ENCODE measurements at places on chromosomes 4 and X. TPM values are rescaled to one million over a fixed set of nuclear protein-coding genes. Genes with fewer than 3 reads are reported as not detected.

CLGN gene
- 47.0 TPM for total RNA-seq

ADGRA3 gene
- total RNA-seq = 26.9 TPM

GSX2 gene
- total RNA-seq = not detected

PDZD4 gene
- total RNA-seq = 4.5 TPM

DUX4 gene
- not detected for total RNA-seq

CTAG1A gene
- not detected for total RNA-seq

IL2 gene
- not detected for total RNA-seq

C1QTNF7 gene
- 2.4 TPM for total RNA-seq

PARM1 gene
- total RNA-seq = 90.7 TPM

SLC49A3 gene
- total RNA-seq = 12.0 TPM

CXCL1 gene
- 0.55 TPM for total RNA-seq

NRK gene
- 2.7 TPM for total RNA-seq

FGG gene
- total RNA-seq = not detected

GRCh38 chrX:56812515-56813105 is 83.6 kb downstream of the NBDY start:
- DNase-seq = no peak

DNA sequence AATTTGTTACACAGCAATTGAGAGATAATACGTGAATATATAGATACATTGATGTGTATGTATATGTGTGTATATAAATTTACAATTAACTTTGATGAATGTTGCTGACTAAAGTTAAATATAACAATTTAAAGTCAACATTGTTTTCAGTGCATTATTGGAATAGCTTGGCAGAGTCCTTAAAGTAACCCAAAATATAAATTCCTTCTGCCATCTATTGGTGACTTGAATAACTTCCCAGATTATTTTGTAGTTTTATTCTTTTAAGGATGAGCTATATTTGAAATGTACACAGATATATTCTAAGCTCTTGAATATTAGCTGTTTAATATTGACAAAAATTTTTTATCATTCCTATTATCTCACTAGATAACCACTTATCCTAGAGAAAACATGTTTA is 298.2 kb upstream of the FSTL5 start:
- no peak for DNase-seq

DNA sequence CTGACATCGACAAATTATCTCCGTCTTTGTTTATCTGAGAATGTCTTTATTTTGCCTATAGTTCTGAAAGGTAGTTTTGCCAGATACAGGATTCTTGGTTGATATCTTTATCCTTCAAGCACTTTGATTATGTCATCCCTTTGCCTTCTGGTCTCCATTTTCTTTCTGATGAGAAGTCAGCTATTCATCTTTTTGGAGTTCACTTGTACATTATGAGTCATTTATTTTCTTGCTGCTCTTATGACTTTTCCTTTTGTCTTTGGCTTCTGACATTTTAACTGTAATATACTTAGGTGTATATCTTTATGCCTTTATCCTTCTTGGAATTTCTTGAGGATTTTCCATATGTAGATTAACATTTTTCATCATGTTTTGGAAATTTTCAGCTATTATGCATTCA is 51.4 kb downstream of the SHROOM4 start:
- no peak for DNase-seq

DNA sequence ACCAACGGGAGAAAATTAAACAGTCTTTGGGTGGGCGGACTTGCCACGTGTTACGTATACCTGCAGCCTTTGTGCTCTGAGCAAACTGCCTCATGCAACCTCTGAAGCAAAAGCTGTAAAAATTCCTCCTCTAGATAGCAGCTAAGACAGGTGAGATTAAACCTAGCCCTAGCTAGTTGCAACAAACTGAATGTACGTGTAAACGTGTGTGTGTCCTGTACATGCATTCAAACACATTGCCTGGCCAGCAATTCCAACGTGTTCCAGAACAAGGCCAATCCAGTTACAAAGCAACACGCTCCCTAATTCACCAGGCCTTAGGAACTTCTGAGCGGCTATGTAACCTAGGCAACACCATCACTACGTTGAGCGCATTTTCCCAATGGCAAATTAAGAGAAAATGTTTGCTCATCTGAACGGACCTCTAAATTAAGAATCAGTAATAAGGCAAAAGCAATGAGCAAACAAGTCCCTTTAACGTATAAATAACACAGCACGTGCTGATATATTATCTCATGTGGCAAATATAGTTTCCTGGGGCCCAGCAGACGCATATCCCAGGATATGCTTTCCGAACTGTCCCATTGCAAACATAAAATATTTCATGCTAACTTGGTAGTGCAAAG is 792 bp downstream of the PPID start:
- no peak for DNase-seq

GRCh38 chr4:137393044-137393443 is 139.2 kb downstream of the PCDH18 start:
- DNase-seq = peak; percentile 17

DNA sequence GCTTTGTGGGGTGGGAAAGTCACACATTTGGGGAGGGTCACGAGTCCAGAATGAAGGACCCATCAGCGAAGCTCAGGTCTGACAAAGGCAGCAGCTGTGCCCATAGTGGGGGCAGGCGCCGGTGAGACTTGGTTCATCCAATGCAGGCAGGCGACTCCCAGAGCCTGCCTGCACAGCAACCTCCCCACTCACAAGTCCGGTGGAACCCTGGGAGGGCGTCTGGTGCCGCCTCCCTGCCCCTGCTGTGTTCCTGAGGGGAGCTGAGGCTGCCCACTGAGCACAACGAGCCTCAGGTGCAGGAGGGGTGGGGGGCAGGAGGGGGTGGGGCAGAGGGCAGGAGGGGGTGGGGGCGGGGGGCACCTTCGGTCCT is 13.7 kb downstream of the LRPAP1 start:
- peak; percentile 7 for DNase-seq

DNA sequence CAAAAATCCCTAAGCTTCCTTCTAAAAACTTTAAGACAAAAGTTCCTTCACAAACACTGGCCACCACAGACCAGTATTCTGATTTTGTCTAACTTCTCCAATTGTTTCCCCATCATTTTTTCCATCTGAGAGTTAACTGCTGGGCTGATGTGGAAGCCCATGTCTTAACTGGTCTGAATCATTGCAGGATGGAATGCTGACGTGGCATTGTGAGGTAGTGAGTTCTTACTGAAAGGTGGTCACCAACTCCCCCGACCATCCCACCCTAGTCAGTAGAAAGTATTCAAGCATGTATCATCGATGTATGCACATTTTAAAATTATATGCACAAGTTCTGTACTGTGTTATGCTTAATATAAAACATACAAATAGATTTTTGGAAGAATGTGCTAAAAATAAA is 99.1 kb upstream of the SMIM10 start:
- no peak for DNase-seq

- DNase-seq = no peak
Observed at GRCh38 chrX:39507034-39507433, 590.7 kb downstream of the BCOR start.

DNA sequence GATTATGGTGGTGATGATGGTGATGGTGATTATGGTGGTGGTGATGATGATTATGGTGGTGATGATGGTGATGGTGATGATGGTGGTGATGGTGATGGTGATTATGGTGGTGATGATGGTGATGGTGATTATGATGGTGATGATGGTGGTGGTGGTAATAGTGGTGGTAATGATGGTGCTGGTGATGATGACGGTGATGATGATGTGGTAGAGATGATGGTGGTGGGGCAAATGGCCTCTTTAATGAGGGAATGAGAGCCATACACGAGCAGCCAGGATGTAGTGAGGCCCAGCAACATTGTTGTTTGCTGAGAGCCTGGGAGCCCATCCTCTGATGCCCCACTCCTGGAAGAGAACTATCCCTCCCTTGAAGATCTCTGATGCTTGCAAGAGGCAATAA is 29.0 kb downstream of the HMX1 start:
- no peak for DNase-seq

DNA sequence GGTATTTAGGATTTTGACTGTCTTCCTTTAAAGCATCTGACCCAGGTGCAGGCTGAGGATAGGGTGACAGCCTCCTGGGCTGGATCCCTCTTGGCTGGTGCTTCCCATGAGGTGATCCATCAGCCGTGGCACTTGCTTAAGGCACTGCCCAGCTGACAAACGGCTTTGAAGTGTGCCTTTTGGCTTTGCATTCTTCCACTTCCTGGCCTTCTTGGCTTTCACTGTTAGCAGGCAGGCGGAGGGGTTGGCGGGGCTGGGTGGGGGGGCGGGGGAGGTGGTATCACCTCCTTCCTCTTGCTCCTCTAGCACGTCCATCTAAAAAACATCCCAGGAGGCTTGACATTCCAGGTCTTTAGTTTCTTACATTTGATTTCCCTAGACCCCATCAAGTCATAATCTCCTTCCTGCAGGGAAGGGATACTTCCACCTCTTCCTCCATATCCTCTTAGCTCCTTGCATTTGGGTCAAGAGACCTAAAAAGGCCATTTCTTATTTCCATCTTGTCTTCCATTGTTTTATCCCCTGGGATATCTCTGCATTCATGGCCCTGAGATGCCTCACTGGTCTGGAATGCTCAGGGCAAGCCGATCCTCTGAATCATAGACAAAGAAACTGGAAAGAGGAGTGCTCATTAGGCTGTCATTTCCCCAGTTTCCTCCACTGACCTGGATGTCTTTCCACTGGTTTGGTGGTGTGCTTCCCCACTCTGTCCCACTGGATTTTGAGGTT is 11.3 kb upstream of the APLN start:
- DNase-seq = no peak

DNA sequence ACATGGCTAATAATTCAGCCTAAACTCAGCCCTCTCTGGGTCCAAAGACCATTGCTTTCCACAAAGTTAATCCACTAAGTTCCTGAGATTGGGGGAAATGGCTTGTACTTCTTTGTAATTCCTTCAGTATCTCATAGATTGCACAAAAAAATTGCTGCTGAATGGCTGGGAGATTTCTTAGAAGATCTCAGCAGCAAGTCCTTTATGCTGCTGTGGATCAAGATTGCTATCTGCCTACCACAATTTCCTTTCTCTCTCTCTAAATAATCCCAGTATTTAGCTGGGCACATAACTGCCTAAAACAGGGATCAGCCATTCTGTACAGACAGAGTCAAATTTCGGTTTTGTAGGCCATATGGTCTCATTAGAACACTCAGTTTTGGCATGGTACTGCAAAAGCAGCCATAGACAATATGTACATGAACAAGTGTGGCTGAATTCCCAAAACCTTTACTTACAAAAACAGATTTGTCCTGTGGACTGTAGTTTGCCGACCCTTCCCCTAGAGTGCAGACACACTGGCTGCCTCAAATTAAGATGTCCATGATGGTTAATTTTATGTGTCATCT is 18.5 kb upstream of the HOPX start:
- no peak for DNase-seq

- no peak for DNase-seq
Observed at GRCh38 chrX:38941675-38942074, 140.4 kb downstream of the MID1IP1 start.

DNA sequence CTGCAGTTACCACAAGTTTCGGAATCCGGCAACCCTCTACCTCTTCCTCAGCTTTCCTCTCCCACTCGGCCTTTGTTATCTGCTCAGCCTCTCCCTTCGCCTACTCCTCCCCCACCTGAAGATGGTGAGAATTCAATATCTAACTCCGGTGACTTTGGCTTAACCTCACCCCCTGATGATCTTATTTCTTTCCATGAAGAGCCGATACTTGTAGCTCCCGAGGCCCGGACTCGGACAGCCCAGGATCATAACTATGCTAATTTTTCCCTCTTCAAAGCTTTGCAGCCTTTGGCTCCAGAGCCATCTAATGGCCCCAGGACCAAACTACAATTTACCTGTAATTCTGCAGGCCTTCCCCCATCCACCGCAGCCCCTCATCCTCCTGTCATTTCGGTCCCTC is 32.0 kb upstream of the MGST2 start:
- DNase-seq = peak; percentile 21

DNA sequence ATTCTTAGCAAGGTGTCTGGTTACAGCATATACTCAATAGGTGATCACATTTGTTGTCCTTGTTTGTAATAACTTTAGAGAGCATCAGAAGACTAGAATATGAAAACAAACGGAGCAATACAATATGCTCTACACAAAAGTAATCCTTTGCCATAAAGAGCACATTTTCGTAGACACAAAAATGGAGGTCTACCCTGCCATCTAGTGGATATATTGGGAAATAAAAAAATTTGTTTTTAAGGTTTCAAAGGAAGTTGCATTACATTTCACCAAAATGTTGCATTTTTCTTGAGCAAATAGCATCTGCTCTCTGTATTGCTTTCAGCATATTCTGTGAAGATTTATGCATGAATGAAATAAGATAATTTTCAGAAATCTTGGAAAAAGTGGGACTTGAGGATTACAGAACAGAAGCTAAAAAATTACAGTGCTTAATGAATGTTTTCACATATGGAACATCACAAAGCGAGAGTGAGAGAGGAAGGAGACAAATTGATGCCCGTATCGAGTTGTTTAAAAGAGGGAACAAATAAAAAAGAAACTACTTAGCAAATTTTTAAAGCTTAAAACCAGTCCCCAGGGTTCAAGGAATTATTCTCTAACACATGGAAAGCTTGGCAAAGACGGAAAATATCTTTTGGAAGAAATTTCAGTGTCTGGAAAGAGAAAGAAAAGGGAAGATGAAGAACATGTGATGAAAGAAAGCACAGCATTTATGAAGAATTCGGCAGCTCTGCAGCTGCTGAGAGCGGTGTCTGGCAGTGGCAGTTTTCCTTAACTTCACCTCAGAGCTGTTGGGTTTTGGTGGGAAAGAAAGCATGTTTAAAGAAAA is 390.1 kb downstream of the ANKRD50 start:
- no peak for DNase-seq

DNA sequence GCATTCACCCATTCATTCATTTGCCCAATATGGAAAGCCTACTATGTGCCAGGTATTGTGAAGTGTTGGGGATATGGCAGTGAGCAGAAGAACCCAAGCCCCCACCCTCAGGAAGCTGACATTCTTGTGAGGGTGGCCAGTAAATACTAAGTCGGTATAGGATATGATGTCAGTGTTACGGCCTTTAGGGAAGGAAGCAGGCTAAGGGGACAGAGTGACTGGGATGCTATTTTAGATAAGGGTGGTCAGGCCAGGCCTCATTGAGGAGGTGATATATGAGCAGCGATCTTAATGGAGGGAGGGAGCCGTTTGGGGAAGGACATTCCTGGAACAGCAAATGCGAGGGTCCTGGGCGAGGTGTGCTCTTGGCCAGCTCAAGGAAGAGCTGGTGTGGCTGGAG is 2.0 kb downstream of the ATP6AP1 start:
- no peak for DNase-seq

GRCh38 chr4:82715731-82716617 is 82.6 kb downstream of the SCD5 start:
- DNase-seq = no peak

GRCh38 chr4:48787056-48787455 is 7.0 kb upstream of the FRYL start:
- DNase-seq = no peak

DNA sequence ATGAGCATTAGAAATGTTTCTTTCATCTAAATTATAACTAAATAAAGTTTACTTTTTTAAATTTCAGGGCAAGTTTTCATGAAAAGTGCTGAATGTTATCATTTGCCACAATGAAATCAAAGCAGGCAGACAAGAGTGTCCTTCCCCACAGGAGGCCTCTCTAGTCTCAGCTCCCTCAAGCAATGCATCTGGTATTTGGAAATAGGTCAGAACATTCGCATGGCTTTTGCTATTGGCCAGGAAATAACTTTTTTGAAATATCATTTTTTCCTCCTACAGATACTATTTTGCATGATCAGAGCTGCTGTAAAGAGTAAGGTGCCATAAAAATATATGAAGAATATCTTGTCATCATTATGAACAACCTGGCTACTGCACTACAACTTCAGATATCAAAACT is 41.1 kb downstream of the MAD2L1 start:
- DNase-seq = no peak

All from left ventricle myocardium inferior (tissue), 1 donor.